Activated CD4-positive, CD25-positive, alpha-beta regulatory T cell (primary cell): ENCODE measurements at places on chromosomes 7 and 10.
A peak's percentile ranks its signal among the peaks of the same experiment; 100 is the strongest.

GRCh38 chr7:98619450-98620321, 2.6 kb downstream of the NPTX2 start:
- DNase-seq, result no peak

DNA sequence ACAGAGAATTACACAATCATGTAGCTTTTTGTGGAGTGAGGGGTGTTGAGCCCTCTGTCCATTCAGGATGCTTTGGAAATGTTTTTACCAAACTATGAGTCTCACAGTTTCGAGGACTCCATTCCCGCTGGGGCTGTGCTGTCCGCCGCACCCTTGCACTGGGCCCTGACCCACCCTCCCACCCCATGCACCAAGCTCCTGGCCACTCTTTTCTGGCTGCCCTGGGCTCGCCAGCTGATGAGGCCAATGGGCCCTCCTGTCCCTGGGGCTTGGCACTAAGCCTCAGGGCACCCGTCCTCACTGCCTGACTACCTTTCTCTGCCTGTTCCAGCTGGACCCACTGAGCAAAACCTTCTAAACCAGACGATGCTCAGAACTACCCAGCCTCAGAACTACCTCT, 332.1 kb downstream of the PTPRN2 start:
- no peak for DNase-seq

- DNase-seq, result no peak
Observed at GRCh38 chr7:1862560-1862959, 192.5 kb downstream of the ELFN1 start.

GRCh38 chr7:29340696-29341095, 146.1 kb downstream of the CHN2 start:
- no peak for DNase-seq

DNA sequence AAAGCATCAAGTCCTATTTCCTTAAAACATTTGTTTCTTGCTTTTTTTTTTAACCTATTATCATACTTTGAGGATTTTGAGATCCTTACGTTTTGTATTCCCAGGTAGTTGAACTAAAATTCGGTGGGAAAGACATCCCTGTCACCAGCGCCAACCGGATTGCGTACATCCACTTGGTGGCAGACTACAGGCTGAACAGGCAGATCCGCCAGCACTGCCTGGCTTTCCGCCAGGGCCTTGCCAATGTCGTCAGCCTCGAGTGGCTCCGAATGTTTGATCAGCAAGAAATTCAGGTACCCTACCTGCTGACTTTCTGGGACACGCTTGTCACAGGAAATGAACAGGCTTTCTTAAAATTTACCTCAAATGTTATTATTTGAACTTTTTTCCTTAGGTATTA, 83.0 kb upstream of the DNAJB6 start:
- DNase-seq, result no peak

GRCh38 chr10:92850185-92850584, 1.9 kb downstream of the EXOC6 start:
- no peak for DNase-seq

DNA sequence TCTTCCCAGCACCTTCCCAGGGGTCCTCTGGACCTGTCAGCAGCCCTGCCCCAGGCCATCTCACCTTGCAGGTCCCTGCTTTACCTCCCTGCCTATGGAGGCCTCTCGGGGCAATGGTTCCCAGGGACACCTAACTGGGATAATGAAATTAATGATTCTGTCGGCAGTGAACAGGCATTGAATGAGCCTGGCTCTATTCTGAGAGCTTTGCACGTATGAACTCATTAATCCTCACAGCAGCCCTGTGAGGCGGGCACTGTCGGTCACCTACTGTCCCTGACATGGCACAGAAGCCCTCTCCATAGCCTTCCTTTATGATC, 22.9 kb downstream of the ADCYAP1R1 start:
- DNase-seq, result no peak

GRCh38 chr7:131623154-131623553, 66.7 kb upstream of the PODXL start:
- no peak for DNase-seq

DNA sequence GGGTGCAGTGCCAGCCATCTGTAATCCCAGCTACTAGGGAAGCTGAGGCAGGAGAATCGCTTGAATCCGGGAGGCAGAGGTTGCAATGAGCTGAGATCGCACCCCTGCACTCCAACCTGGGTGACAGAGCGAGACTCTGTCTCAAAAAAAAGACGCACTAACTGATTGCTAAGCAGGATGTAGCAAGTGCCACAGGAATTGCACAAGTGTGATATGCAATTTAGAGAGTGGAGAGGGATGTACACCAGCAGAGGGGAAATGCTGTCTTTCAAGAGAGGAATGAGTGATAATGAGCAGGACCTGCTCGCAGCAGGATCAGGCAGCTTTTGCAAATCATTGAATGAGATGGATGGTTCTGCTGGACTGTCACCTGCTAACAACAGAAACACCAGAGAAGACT, 13.3 kb upstream of the SLC16A12 start:
- DNase-seq, result no peak

DNA sequence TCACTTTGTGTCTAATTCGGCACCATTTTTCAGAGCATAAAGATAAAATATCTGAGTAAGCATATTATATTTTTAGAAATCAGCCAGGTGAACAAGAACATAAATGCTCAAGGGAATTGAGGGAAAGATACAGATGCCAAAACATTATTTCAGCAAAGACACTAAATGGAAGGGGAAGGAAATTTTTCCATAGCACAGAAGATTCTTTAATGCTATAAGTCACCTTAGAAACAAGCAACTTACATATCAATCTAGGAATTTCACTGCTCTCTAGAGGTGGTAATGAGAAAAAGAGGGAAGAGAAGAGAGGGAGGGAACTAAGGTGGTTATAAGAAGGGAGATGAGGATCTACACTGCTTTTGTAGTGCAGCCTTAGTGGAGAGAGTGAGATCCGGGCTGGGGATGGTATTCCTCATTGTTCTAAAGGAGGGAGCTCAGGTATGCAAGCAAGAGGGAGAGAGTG, 20.4 kb downstream of the ZNF365 start:
- DNase-seq, result no peak

GRCh38 chr10:80609331-80609730, 71.6 kb downstream of the SH2D4B start:
- DNase-seq, result no peak

- no peak for DNase-seq
Observed at GRCh38 chr7:34096198-34096651, 190.9 kb downstream of the BMPER start.

DNA sequence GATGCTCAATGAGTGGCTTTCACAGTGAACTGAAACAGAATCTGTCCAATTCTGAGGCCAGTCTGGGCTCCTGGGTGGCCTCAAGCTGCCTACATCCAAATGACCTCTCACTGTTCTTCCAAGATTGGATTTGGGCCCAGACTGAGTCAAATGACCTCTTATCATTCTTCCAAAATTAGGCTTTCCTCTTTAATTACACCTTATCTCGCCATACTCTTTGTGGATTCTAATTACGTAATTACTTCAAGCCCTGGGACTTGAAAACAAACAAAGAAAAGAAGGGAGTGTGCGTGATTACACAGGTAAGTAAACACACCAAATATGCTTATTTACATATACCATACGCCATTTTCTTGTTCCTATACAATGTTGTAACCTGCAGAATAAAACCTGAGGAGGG, 18.8 kb downstream of the SORBS1 start:
- DNase-seq, result no peak

- no peak for DNase-seq
Observed at GRCh38 chr10:61987537-61987936, 86.0 kb downstream of the ARID5B start.

DNA sequence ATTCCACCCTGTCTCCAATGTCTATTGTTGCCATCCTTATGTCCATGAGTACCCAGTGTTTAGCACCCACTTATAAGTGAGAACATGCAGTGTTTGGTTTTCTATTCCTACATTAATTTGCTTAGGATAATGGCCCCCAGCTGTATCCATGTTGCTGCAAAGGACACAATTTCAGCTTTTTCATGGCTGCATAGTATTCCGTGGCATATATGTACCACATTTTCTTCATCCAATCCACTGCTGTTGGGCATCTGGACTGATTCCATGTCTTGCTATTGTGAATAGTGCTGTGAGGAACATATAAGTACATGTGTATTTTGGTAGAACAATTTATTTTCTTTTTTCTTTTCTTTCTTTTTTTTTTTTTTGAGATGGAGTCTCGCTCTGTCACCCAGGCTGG, 68.2 kb downstream of the TMEM178B start:
- no peak for DNase-seq

DNA sequence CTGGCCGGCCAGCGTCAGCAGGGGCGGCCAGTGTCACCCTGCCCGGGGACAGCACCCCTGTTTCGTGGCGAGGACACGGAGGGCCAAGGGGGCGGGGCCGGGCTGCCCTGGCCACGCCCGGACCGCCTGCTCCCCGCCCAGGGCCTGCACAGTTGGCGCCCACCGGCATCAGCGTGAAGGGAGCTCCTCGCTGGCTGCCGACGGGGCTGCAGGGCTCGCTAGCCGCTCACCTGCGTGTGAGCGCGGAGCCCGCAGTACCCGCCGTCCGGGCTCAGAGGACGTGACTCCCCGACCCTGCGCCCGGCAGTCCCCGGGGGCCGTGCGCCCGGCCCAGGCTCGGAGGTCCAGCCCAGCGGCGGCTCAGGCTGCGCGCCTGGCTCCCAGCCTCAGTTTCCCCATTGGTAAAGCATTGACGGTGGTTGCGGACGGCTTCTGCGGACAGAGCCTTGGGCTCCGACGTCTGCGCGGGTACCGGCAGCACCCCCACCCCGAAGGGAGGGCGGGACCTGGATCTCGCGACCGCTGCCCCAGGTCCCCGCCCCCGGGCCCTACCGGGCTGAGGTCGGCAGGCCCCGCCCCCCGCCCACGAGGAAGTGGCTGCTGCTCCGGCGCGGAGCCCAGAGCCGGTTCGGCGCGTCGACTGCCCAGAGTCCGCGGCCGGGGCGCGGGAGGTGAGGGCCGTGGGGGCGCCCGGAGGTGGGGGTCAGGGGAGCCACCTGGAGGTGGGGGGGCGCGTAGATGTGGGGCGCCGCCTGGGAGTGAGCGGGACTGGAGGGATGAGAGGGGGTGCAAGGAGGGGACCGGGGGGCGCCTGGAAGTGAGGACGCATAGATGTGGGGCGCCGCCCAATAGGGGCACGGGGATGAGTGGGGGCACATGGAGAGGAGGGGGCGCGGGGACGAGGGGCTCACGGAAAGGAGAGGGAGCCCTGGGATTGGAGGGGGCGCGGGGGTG, at the start of gene ARPC1B:
TSS of gene ARPC1B (plus strand) at position 620 of the 954 bp plus-strand sequence. CDS start 10,985 bp downstream, outside the sequence.
- DNase-seq, result peak; percentile 77

DNA sequence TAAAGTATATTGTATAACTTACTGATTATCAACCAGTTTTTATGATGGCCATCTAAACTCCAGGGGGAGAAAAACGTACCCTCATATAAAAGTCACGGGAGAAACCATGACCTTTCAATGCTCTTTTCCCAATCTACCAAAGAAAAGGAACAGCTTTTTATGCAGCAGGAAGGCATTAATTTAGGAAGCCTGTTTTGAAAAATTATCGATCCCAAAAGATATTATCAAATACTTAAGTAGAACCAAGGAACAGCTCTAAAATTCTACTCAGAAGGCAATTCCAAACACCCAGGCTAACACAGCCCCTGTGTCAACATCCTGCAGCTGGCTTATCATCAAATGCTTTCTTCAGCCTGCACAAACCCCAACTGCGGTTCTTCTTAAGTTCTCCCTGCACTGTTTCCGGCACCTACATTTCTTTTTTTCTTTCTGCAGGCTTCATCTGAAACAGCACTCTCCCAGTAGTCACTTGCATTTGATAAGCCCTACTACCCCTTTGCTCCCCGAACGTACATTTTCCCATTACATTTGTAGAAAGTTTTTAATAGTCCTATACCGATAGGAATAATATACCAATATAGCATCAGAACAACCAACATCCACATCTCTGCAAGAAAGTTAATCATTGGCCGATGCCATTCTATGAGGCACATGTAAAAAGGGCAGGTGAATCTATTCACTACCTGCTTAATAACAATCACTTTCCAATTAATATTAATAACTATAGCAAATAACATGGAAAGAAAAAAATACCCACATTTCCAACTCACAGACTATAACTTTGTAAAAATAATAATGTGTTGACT, 47.9 kb downstream of the PIP4K2A start:
- no peak for DNase-seq

- no peak for DNase-seq
Observed at GRCh38 chr10:80465451-80465835, 11.3 kb downstream of the TSPAN14 start.

- no peak for DNase-seq
Observed at GRCh38 chr7:85285527-85285926, 98.7 kb upstream of the SEMA3D start.

DNA sequence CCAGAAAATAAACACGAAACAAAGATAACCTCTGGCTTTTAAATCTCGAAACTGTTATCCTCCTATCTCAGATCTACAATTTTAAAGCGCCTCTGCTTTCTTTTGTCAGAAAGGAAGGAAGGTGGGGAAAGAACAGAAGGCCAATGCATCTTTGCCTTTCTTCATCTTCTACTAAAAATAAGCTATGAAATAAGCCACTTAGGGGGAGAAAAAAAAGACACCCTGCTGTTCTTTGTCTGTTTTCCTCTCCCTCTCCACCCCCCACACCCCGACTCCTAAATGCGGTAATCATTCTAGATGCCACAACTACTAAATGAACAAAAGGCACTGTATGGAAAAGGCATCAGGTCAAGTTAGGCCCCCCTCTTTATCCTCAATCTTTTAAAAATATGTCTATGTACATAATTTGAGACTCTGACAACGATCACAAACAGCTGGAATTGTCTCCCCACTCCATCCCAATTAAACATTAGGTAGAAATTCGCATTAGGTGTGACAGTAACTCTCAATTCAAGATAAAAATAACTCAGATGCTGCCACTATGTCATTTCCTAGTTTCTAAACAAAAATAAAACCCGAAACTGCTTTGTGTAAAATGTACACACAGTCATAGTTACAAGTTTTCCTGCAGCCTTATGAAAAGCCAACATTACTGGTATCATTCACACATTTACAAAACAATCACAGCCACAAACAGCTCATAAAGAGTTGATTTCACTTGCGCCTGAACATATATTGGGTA, 2.4 kb downstream of the UBE2H start:
- no peak for DNase-seq

DNA sequence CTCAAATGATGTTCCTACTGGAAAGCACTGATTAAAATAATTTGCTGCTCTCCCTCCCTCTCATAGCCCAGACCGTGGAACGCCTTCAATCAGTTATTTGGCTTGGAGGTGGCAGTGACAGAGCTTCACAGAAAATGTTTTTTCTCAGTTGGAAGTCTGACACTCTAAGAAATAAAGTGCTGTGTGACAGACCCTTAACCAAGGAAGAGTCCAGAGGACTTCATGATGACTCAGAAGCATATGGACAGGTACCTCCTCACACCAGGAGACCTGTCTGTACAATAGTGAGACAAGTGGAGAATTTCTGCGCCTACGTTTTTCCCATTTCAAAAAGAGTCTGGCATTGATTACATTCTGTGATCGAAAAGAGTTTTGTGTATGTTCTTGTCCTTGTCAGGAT, 295.5 kb downstream of the DOCK4 start:
- no peak for DNase-seq

- DNase-seq, result no peak
Observed at GRCh38 chr7:128931190-128931798, 6.4 kb upstream of the IRF5 start.

- DNase-seq, result no peak
Observed at GRCh38 chr7:148790131-148790726, 91.5 kb downstream of the CUL1 start.
